Inflammatory macrophage treated with lipopolysaccharide for 4 hours (primary cell): ENCODE measurements at places on chromosomes 2 and 18.
A peak's percentile ranks its signal among the peaks of the same experiment; 100 is the strongest.

DNA sequence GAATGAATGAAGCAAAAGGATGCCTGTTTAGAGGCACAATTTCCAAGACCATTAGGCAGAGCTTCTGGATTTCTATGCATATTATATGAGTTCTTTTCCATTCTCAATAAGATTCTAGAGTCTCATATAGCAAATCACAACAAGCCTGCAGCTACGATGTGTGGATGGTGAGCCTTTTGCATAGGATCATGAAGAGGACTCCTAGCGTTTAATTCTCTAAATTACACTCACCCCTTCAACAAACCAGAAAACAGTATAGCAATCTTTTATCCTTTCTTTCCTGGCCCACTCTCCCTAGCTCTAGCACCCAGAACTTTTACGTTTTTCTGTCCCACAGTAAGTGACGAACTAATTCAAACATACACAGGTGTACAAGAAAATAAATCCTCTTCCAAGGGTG is 293.1 kb upstream of the KLHL29 start:
- DNase-seq: no peak

GRCh38 chr18:77762642-77763041 is 513.0 kb downstream of the GALR1 start:
- no peak for DNase-seq

GRCh38 chr2:143030127-143030526 is 99.1 kb upstream of the ARHGAP15 start:
- peak; percentile 90 for DNase-seq

- no peak for DNase-seq
These were observed 398.7 kb upstream of the SALL3 start for GRCh38 chr18:78580835-78581339.

- DNase-seq: no peak
These were observed 110.7 kb downstream of the PMAIP1 start for GRCh38 chr18:60010513-60010912.

DNA sequence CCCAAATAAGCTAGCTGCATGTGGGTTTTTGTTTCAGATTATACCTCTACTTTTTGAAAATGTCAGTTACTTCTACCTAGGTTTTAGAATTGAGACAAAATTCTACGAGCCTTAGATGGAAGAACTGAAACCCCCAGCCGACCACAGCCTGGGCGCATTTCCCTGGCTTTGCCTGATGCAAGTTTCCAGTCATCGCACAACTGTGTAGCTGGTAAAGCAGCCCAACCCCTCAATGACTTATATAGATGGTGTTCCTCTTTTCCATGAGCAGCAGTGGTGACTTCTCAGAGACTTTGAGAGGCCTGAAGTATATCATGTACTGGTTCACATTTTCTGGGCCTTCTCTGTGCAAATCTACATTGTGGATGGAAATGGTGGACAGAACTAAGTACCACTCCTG is 515.4 kb upstream of the RAB6C start:
- no peak for DNase-seq

GRCh38 chr2:80151248-80151647 is 153.3 kb downstream of the LRRTM1 start:
- DNase-seq: no peak

DNA sequence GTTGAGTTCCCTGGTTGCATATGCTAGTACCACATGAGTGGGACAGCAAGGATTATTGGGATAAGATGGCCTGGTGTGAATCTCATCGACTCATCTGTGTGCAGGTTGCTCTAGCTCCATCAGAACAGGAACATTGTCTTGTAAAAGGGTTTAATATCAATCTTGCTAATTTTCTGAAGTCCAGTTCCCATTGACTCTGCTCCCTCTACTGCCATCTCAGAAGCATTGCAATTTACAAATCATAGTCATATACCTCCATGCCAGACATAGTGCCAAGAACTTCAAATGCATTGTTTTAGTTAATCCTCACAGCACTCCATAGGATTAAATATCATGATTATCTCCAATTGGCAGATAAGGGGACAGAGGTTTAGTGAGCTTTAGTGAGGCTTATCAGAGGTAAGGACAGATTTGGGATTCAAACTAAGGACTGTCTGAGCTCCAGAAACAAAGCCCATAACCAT is 4.8 kb upstream of the STAT4 start:
- peak; percentile 45 for DNase-seq

GRCh38 chr2:86233436-86233835 is 34.2 kb downstream of the MRPL35 start:
- no peak for DNase-seq

DNA sequence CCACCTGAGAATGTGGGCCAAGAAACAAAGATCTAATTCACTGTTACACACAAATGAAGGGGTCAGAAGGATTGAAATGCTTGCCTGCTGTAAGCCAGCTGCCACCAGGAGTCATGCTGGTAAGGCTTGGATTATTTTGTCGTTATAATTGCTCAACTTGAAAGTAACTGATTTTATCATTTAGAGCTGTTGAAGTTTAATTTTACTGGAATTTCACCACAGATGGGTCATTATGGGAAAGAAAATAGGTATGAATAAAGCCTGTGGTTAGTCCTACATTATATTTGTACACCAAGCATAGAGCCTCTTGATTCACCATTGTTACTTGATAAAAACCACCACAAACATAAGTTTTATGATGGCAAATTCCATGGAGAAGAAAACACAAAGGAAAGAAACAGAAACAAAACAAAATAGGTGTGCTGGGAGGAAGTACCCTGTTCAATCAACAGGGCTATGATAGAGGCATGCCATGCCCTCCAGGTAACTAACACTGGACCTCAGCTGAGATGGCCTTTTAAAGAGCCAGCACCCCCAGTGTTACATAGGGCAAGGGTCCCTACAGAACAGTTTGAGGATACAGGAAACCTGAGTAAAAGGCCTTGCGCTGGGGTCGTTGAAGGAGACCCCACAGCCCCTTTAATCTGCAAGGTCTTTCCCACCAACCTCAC is 3.0 kb downstream of the CLEC4F start:
- no peak for DNase-seq

DNA sequence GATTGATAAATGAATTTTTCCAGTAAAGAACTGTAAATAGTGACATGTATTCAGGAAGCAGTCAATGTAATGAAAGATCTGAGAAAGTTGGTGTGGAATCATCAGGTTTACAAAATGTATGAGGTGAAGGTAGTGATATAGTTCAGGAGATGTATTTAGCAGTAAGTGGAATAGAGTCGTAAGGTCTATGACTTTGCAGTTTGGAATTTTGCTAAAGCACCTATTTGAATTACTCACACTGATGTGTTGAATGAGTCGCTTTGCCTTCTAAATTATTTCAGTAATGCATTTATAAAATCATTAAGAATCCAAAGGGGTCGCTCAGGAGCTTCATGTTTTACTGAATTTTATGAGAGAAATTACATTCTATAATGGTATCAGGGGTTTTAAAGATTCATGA is 713.7 kb downstream of the DSC3 start:
- no peak for DNase-seq

- no peak for DNase-seq
These were observed 157.3 kb upstream of the SPRED2 start for GRCh38 chr2:65589667-65590066.
